Stromal cell of bone marrow (primary cell): ENCODE measurements at places on chromosomes 6 and 20.
A peak's percentile ranks its signal among the peaks of the same experiment; 100 is the strongest.

- DNase-seq: no peak
Measured at GRCh38 chr6:128070406-128070805, 169.5 kb upstream of the THEMIS start.

- DNase-seq: no peak
Measured at GRCh38 chr6:161828355-161828754, 554.5 kb upstream of the AGPAT4 start.

DNA sequence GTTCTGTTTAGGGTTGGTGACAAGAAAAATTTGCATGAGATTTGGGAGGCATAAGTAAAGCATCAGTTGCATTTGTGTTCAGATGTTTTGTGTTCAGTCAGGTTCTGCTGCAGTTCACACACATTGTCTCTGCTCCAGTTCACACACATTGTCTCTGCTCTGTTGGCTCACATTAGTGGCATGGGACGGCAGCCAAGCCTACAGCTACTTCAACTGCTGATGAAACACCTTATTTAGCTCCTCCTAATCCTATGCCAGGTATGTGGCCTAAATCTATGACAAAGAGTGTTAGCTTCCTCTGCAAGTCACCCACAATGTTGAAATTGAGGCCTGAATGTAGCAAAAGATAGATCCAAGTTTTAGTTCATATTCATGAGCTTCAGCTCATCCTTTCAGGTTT lies 278.1 kb upstream of the SYNCRIP start:
- no peak for DNase-seq

DNA sequence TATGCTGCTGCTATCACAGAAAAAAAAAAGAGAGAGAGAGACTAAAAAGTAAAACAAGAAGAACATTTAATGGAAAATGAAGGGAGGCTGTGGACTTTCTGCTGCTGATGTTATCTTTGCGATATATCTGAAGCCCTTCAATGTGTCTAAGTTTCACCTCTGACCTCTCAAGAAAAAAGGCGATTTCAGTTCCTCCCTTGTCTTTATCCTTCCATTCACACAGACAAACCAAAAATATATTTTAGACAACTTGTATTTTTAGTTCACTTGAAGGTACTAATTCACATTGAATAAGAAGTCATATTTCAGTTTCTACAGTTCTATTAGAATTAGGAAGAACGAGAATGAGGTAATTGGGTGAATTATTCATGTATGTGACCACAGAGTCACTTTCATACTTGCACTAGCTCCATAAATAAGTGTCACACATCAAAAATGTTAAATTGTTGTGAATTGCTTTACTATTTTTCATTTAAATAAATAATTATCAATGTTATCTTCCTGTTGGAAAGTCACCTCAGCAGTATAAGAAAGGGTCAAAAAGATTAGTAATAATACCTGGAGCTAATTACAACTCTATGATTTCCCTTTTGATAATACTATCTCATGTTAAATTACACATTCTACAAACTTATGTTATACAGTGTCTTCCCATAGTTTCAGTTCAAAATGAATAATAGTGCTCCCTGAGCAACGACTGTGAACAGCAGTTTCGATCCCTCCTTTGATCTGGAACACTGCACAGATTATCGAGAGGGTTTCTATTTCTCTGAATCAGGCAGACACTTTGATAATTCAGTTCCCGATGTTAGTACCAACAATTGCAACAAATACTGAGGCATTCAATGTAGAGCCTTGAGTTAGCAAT lies 85.2 kb upstream of the PLCB4 start:
- no peak for DNase-seq

- DNase-seq: no peak
Measured at GRCh38 chr6:53752440-53752839, 42.4 kb upstream of the LRRC1 start.

DNA sequence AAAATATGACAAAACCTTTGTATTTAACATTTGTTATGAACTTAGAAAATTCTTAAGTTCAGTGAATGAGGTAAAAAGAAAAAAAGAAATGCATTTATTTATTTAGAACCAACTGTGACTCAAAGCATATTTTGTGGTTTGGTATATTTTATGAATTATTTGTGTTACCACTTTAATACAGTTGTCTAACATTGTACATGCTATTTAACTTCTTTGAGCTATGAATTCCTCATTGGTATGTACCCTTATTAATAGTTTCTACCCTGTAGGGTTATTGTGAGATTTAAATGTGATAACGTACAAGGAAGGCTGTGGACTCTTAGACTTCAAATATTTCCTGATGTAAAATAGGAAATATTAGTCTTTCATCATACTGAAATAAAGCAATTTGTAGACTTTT lies 162.6 kb downstream of the MMUT start:
- no peak for DNase-seq

DNA sequence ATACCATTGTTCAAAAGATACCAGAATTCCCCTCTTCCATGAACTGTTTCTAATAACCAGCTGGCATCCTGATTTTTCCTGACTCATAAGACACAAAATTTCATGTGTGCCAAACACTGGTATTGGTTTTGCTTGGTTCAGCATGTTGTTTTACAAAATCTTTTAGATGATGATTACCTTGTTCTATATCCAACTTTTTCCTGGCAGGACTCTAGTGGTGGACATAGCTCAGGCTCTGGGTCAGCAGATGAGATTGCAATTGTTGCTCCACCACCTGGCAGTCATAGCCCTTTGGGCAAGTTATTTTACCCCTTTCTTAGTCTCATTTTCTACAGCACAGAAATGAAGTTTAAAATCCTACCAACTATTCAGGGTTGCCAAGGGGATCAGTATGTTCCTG lies 6.2 kb downstream of the TRIM38 start:
- peak; percentile 69 for DNase-seq

GRCh38 chr6:31114970-31115849 lies 610 bp downstream of the PSORS1C1 start:
- peak; percentile 33 for DNase-seq

DNA sequence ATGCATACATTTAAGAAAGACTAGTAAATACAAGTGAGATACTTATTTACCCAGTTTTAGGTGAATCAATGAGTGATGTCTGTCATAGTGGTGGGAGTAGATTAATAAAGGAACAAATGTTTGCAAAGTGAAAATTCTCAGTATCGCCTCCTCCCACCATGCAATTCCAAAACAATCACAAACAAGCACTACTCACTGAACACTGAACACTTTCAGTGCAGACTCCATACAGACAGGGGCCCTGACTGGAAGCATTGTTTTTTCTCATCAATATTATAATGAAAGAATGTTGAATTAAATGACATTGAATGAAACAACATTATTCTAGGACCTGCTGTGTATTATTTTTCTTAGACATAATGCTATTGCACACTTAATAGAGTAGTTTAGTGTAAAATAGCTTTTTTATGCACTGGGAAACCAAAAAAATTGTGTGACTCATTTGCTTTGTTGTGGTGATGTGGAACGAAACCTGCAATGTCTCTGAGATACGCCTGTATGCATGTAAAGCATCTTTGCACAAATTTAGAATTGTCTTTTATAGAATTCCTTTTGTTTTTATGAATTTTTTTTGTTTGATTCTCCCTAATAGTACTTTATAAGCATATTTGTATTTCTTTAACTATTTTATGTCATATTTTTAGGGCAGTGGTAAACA lies 317.5 kb downstream of the UTRN start:
- no peak for DNase-seq

DNA sequence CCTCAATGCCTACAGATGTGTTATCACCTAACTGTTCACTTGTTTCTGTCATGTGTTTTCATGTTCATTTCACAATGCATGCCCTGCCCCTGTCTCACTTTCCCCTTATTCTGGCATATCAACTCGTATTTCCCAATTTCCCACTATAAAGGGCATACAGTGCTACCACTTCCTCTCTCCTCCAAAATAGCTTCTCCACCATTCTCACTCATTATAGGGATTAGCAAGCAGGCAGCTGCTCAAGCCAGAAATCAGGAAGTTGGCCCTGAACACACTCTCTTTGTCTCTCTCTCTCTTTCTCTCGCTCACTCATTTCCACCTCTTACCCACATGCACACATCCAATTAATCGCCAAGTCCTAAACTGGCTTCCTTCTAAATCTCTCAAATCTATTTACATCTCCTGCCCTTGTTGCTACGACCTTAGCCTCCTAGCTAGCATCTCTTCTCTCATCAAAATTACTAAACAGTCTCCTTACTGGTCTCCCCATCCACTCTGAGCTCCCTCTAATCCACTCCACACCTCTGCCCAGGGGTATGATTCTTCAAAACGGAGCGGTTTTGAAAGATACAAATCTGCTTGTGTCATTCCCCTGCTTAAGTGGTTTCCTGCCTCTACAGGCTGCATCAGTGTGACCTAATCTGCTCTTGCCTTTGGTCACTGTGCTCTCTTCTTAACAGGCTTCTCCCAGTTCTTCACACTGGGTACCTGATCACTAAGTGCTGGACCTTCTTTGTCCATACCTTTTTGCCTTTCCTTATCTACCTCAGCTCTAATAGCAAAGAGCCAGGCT lies 196.2 kb downstream of the BTBD9 start:
- DNase-seq: no peak

GRCh38 chr6:38193481-38194281 lies 374.2 kb downstream of the ZFAND3 start:
- DNase-seq: no peak
